ENCODE measurements at places on chromosomes 1 and 21.
A peak's percentile ranks its signal among the peaks of the same experiment; 100 is the strongest.

DNA sequence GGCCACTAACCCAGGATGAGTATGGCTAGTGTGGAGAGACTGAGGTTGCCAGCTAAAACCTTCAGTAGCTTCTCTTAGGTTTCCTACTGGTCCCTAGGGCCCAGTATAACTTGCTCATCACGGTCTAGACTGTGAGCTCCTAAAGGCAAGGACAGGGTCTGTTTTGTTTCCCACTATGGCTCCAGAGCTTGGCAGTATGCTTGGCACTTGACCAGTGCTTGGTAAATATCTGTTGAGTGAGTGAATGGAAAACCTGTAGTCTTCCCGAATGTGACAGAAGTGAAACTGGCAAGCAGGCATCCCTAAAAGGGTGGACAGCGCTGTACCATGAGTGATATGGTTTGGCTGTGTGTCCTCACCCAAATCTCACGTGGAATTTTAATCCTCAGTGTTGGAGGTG lies 13.1 kb upstream of the PARS2 start:
- DNase-seq: no peak
- H3K4me1 ChIP-seq: no peaks in the 10 kb centered on the region
- no peak overlapping the region for H3K4me3 ChIP-seq
- H3K27me3 ChIP-seq: no peaks in the 10 kb centered on the region
- no peaks in the 10 kb centered on the region for H3K36me3 ChIP-seq
- H3K27ac ChIP-seq: no peak overlapping the region

- H3K36me3 ChIP-seq: no peaks in the 10 kb centered on the region
- H3K4me1 ChIP-seq: no peaks in the 10 kb centered on the region
- H3K4me3 ChIP-seq: no peak overlapping the region
- no peak overlapping the region for H3K27ac ChIP-seq
- peak; percentile 42 for DNase-seq
- H3K27me3 ChIP-seq: no peaks in the 10 kb centered on the region
Measured at GRCh38 chr1:41313661-41314131, 47.5 kb upstream of the FOXO6 start.

GRCh38 chr1:187306710-187307415 lies 478.1 kb downstream of the PLA2G4A start:
- DNase-seq: no peak
- H3K27me3 ChIP-seq: no peaks in the 10 kb centered on the region
- no peak overlapping the region for H3K27ac ChIP-seq
- H3K4me1 ChIP-seq: no peaks in the 10 kb centered on the region

GRCh38 chr1:44305962-44306422 lies 49.1 kb downstream of the ERI3 start:
- H3K27ac ChIP-seq: no peak overlapping the region
- H3K36me3 ChIP-seq: peaks cover 45% of the 10 kb centered on the region
- DNase-seq: peak; percentile 80
- H3K27me3 ChIP-seq: no peaks in the 10 kb centered on the region

DNA sequence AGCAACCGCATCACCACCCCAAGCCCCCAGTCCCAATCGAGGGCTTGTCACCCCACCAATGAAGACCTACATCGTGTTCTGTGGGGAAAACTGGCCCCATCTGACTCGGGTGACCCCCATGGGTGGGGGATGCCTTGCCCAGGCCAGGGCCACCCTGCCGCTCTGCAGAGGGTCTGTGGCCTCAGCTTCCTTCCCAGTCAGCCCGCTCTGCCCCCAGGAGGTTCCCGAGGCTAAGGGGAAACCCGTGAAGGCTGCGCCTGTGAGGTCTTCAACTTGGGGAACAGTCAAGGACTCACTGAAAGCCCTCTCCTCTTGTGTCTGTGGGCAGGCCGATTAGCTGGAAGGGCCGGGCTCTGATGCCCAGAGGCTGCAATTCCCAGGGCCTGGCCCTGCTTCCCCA lies 2.0 kb downstream of the SRARP start:
- H3K4me1 ChIP-seq: no peaks in the 10 kb centered on the region
- no peak for DNase-seq
- no peak overlapping the region for H3K4me3 ChIP-seq
- no peak overlapping the region for H3K27ac ChIP-seq
- H3K36me3 ChIP-seq: no peaks in the 10 kb centered on the region

DNA sequence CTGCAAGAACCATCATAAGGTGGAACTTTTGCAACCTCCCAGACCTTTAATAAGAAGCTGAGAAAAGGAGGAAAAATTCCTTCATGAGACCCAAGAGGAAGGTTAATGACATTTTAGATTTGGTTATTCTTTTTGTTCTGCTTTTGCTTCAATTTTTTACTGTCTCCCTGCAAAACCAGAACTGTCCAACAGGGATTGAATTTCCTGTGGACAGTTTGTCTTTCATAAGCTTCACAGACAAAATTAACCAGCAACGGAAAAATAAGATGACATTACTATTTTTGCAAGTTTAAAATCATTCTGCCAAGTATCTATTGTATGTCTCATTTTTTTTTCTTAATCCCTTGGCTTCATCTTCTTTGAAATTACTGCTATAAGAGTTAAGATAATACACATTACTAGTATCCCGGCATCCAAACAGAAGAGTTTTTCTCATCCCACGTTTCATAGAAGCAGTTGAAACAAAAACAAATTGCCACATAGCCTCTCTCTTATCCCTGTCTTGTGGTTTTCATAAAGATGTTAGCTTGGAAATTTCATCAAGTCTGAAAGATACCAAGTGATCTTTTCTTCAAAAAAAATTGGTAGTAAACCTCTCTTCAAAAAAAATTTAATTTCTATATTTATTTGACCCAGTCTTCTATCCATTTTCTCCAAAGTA lies 465.3 kb upstream of the PTBP2 start:
- no peaks in the 10 kb centered on the region for H3K4me1 ChIP-seq
- no peak overlapping the region for H3K4me3 ChIP-seq
- no peak for DNase-seq
- H3K27me3 ChIP-seq: no peaks in the 10 kb centered on the region
- H3K27ac ChIP-seq: no peak overlapping the region
- no peaks in the 10 kb centered on the region for H3K36me3 ChIP-seq

- H3K4me3 ChIP-seq: no peak overlapping the region
- H3K27me3 ChIP-seq: peaks cover 48% of the 10 kb centered on the region
- DNase-seq: no peak
- H3K36me3 ChIP-seq: no peaks in the 10 kb centered on the region
- H3K4me1 ChIP-seq: peaks cover 22% of the 10 kb centered on the region
Measured at GRCh38 chr1:75136195-75136815, 2.1 kb downstream of the LHX8 start.

DNA sequence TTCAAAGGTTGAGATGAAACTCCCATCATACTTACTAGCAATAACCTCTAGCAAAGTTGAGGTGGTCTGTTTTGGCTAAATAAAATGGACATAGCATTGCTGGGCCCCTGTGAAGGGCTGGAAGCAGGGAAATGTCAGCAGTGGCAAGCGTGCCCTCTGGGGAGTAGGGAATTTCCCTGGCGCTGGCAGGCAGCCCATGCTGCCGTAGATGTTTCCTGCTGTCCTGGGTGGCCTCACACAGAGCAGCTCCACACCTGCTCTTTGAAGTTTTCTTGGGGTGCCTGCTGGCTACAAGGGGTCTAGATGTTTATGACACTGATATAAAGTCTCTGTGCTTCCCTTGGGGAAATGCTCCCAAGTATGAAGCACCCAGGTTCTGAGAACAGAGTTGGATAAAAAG lies 30.2 kb downstream of the ADARB1 start:
- peak; percentile 61 for DNase-seq
- H3K27me3 ChIP-seq: no peaks in the 10 kb centered on the region
- H3K27ac ChIP-seq: no peak overlapping the region
- no peaks in the 10 kb centered on the region for H3K36me3 ChIP-seq

- peak overlapping the region; percentile 48 for H3K4me3 ChIP-seq
- peak overlapping the region; percentile 40 for H3K27ac ChIP-seq
- H3K4me1 ChIP-seq: peaks cover 48% of the 10 kb centered on the region
- no peaks in the 10 kb centered on the region for H3K27me3 ChIP-seq
Measured at GRCh38 chr1:9653210-9653490, 1.6 kb downstream of the PIK3CD start.

GRCh38 chr21:29305068-29305467 lies 6.3 kb downstream of the BACH1 start:
- H3K27me3 ChIP-seq: no peaks in the 10 kb centered on the region
- H3K4me3 ChIP-seq: no peak overlapping the region
- peaks cover 29% of the 10 kb centered on the region for H3K4me1 ChIP-seq
- H3K36me3 ChIP-seq: peaks cover 2% of the 10 kb centered on the region
- no peak for DNase-seq
- no peak overlapping the region for H3K27ac ChIP-seq

DNA sequence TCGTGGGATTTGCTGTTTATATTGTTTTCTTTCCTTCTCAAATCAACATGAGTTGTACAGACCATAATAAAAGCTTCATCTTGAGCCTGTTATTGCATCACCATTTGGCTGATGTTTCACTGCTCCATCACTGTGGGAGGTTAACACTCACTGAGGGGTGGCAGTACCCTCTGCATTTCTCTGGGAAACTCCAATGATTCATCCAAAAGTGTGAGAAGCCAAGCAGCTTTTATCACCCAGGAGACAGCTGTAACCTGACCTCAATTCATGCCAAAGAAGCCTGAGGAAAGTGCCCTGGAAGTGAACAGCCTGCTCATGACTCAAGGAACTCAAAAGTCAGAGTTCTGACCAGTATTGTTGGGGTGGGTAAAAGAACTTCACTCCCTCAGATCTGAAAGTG lies 84.1 kb downstream of the GPR88 start:
- peak; percentile 31 for DNase-seq
- no peak overlapping the region for H3K4me3 ChIP-seq
- no peaks in the 10 kb centered on the region for H3K36me3 ChIP-seq
- no peak overlapping the region for H3K27ac ChIP-seq

DNA sequence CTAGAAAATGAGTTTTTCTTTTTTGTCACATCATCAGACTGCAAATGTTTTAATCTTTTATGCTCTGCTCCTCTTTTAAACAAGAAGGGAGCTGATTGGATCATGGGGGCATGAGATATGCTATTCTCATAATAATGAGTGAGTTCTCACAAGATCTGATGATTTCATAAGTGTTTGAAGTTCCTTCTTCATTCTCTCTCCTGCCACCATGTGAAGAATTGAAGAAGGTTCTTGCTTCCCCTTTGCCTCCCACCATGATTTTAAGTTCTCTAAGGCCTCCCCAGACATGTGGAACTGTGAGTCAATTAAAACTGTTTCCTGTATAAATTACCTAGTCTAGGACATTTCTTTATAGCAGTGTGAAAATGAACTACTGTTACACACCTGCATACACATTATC lies 218.2 kb downstream of the NRIP1 start:
- H3K27ac ChIP-seq: no peak overlapping the region
- no peak overlapping the region for H3K4me3 ChIP-seq
- DNase-seq: no peak
- H3K4me1 ChIP-seq: no peaks in the 10 kb centered on the region
- H3K27me3 ChIP-seq: no peaks in the 10 kb centered on the region
- no peaks in the 10 kb centered on the region for H3K36me3 ChIP-seq

- no peak for DNase-seq
- peaks cover 1% of the 10 kb centered on the region for H3K27me3 ChIP-seq
- no peaks in the 10 kb centered on the region for H3K36me3 ChIP-seq
- H3K4me3 ChIP-seq: no peak overlapping the region
Measured at GRCh38 chr1:115196296-115196695, 107.0 kb upstream of the TSPAN2 start.

DNA sequence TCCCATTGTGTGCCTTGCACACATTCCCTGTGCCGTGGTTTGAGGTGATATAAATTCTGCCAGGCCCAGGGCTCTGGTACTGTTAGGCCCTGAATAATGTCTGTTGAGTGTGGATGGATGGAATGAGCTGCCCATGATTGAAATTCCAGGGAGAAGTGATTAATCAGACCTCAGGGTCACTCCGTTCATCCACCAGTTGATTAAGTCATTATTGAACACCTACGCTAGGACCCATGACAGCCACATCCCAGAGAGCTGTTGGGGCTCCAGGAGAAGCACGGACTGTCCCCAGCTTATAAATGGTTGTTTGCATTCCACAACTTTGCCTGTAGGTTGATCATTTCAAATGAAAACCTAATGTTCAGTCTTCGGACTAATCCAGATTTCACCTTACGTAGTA lies 98.4 kb downstream of the CNIH3 start:
- no peaks in the 10 kb centered on the region for H3K36me3 ChIP-seq
- H3K27ac ChIP-seq: no peak overlapping the region
- no peak for DNase-seq
- H3K4me1 ChIP-seq: no peaks in the 10 kb centered on the region
- H3K27me3 ChIP-seq: no peaks in the 10 kb centered on the region

GRCh38 chr1:83799594-83799993 lies 199.3 kb downstream of the TTLL7 start:
- no peaks in the 10 kb centered on the region for H3K27me3 ChIP-seq
- DNase-seq: no peak
- no peaks in the 10 kb centered on the region for H3K36me3 ChIP-seq
- H3K27ac ChIP-seq: no peak overlapping the region

- H3K27ac ChIP-seq: no peak overlapping the region
- H3K4me3 ChIP-seq: no peak overlapping the region
- H3K27me3 ChIP-seq: no peaks in the 10 kb centered on the region
- no peaks in the 10 kb centered on the region for H3K4me1 ChIP-seq
Measured at GRCh38 chr1:8009043-8010002, 16.8 kb downstream of the ERRFI1 start.

DNA sequence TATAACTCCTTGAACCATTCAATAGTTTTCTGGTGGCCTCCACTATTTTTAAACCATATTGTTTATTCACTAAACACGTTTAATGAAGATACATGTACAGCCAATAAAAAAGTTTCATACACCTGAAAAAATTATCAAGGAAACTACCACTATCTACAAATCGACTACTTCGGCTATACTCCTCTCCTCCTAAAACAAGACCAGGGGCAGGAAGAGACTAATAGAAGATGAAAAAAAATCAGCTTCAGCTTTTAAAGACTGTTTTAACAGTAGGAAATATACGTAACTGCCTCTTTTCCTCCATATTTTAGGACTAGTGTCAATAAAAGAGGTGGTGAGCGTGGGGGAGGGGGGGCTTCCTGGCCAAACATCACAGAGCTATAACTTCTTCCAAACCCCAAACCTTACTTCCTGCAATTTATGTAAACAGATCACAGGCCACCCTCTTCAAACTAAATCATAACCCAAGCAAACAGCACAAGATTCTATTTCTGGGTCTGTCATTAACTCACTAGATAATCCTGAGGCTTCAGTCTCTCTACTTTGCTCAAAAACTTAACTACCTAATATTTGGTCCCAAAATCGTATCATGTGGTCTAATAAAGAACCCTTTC lies 15.1 kb downstream of the FOXJ3 start:
- peak; percentile 54 for DNase-seq
- H3K27ac ChIP-seq: peak overlapping the region; percentile 64
- peaks cover 27% of the 10 kb centered on the region for H3K4me1 ChIP-seq
- H3K36me3 ChIP-seq: no peaks in the 10 kb centered on the region
- H3K4me3 ChIP-seq: peak overlapping the region; percentile 47
